Left renal pelvis (tissue), 4 donors: ENCODE measurements at places on chromosomes 6 and 20.

DNA sequence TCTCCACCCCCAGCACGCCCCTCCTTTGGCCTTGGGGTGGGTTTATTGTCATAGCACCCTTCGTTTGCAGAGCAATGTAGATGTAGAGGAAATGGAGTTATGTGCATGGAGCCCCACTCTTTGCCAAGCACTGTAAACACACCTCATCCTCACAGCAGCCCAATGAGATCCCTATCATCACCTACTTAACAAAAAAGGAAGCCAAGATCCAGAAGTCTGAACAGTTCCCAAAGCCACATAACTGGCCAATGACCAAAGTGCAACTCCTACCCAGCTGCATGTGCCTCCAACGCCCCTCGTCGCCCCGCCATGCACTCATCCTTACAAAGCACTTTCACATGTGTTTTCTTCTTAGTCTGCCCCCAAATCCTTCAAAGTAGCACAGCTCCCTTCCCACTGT is 21.8 kb upstream of the FOXQ1 start:
- no peak for DNase-seq

DNA sequence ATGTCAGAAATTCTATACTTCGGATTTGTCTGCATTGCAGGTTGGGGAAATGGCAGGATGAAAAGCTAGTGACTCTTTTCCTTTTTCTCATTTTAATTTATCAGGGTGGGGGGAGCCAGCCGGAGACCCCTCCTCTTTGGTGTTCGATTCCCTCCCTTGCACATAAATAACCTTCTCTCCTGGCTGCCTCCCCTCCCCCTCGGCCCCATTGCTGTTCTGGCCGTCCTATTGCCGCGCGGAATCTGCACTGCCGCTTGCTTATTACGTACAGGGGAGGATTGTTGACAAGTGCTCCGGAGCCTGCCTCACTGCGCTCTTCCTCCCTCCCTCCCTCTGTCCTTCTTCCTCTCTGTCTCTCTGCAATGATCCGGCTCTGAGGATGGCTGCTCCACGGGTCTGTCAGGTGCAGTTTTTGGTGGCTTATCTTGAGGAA is 154.7 kb downstream of the JARID2 start:
- peak; percentile 59 for DNase-seq

GRCh38 chr20:25072226-25072811 is 9.6 kb downstream of the VSX1 start:
- DNase-seq = no peak

DNA sequence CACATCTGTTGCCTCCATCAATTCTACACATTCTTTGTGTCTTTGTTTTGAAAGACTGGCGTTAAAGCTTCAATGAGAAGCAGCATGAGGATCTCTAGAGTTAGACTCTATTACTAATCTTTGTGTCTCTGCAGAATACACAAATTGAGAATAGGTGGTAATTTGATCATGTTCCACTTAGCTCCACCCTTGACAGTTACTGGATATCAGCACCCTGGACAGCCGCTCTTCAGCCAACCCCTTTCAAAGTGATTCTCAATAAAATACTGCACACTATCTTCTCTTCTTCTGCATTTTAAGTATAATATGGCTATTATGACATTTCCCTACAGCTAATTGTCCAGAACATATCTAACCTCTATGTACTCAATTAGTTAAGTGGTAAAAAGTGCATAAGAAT is 54.3 kb upstream of the CNR1 start:
- DNase-seq = peak; percentile 1

DNA sequence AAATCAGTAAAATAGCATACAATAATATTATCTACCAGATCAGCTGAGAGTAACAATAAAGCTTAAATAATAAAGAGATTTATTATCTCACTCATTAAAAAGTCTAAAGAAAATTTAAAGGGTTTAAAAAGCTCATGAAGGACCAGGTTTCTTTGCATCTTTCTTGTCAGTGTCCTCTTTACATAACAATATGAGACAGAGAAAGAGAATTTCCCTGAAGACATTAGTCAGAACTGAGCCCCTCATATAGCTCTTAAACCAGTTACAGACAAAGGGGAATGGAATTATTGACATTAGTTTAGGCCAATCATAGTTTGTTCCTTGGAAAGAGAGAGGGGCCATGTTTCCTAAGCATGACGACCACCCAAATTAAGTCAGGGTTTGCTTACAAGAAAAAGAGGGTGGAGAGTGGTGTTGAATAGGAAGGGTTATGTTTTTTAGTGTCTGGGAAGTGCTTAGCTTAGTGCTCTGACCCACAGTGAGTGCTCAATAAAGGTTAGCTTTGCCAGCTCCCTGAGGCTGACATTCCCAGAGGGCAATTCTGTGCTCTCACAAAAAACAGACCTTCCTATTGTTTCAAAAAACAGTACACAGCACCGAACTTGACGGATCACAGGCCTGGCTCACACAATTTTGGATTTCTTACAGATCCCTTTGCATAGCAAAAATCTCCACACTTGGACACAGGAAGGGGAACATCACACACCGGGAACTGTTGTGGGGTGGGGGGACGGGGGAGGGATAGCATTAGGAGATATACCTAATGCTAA is 3.6 kb upstream of the PLCB1 start:
- DNase-seq = no peak

GRCh38 chr20:20979934-20980333 is 126.2 kb downstream of the LINC00237 start:
- DNase-seq = no peak

GRCh38 chr20:4509825-4510522 is 211.7 kb upstream of the PRND start:
- no peak for DNase-seq

GRCh38 chr20:53899351-53900167 is 170.8 kb downstream of the BCAS1 start:
- no peak for DNase-seq

- no peak for DNase-seq
Measured at GRCh38 chr20:38126146-38126921, 38.7 kb downstream of the TGM2 start.

GRCh38 chr6:170314983-170315382 is 8.4 kb downstream of the FAM120B start:
- DNase-seq = no peak

DNA sequence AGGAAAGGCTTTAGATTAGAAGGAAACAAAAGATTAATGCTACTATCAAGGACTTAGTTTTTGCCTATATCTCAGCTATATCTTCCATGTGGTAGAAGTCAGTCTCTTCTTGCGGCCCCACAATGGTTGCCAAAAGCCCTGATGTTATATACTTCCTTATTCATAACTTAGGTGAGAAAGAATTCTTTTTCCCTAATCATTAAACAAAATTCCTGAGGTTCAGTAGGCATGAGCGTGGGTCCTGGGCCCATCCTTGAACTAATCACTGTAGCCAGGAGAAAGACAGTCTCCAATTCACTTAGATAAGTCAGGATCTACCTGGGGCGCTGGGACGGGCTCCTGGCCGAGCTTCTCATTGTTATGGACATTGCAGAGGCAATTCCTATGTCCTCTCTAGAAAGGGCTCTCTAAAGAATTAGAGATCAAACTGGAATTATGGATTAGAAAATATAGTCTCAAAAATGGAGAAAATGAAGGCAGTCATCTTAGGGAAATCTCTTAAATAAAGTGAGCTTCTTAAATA is 134.3 kb downstream of the KIF6 start:
- DNase-seq = no peak

- no peak for DNase-seq
Measured at GRCh38 chr20:54598352-54598751, 123.0 kb downstream of the DOK5 start.

DNA sequence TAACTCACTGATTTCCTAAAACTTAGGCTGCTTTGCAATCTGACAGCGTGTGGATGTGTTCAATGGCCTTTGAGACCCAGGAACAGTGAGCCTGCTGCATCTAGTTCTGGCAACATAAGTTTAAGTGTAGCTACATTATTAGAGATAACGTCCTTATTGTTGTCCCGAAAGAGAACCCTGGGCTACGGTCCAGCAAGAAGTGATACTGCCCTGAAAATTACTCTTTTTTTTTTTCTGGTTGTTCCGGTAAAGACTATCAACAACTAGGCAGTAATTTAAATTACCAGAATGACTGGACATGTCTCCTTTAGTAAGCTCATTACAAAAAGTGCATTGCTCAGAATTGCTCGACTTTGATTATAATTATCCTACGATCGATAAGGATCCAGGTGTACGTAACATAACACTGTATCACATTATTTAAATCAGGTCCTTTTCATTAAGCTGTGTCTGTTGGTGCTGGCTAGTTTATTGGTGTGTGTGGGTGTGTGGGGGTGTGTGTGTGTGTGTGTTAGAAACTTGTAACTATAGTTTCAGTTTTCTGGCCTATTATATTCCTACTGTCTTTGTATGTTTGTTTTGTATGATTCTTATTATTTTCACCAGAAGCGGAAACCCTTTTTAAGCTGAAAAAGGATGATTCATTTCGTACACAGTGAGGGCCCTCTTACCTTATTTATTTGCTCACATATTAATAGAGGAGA is 3.0 kb downstream of the TSHZ2 start:
- no peak for DNase-seq

DNA sequence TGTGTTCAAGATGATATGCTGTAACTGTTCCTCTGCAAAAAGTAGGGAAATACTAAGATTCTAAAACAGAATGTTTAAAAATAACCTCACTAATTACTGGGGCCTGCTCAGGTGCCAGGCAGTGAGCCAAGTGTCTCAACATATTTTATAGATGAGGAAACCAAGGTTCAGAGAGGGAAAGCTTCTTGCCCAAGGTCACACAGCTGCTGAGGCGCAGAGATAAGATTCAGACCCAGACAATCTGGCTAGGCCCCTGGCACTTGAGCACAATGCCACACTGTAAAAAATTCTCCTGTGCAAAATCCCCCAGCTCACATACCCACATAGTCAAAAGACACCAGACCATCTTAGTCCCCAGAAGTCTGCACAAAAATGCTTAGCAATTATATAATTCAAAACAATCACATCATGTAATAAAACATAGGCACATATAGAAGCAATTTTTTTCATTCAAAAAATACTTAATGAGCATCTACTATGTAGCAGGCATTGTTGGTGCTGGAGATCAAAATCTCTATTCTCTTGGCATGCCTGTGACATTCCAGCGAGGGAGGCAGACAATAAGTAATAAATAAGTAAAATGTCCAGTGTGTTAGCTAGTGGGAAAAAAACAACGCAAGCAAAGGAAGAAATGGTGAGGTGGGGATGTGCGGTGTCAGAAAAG is 10.3 kb downstream of the PREX1 start:
- DNase-seq = no peak

GRCh38 chr6:104954190-104954797 is 2.6 kb upstream of the LIN28B start:
- DNase-seq = no peak

GRCh38 chr20:51609251-51609650 is 66.7 kb upstream of the NFATC2 start:
- DNase-seq = no peak

DNA sequence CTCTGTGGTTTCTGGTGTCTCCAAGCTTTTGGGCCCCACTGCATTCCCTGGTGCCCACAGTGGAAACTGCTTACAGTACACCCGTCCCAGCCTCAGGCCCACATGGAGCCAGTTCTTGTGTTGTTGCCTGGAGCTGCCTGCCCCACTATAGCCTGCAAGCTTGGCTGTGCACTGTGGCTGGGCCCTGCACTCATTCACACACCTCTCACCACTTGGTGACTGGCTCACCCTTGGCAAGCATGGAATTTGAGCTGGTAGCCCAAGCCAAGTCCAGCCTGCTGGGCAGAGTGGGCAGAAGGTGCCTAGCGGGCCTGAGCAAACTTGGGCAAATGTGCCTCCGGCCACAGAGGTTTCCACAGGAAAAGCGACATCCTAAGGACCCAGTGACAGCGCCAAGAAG is 472.3 kb downstream of the MMUT start:
- no peak for DNase-seq

DNA sequence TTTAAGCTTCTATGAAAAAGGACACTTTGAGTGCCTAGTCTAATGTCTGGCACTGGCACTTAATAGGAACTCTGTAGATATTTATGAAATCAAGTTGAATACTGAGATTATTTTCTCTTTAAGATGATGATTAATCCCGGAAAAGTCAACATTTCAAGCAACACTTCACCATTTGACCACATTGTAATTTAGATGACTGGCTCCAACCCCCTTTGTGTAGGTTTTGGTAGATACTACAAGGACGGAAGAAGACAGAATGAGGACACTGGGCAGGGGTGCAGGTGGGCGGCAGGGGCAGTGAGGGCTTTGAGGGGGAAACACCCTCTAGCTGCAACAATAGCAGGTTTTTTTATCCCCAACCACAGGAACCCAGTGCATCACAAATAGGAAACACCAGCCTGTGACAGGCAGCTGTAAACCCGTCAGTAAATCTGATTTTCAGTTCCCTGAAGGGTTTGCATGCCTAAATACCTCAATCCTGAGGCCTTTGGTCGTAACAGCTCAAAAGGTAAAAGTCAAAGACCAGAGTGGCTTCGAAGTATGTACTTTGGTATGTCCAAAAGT is 4.6 kb downstream of the DTNBP1 start:
- DNase-seq = no peak

DNA sequence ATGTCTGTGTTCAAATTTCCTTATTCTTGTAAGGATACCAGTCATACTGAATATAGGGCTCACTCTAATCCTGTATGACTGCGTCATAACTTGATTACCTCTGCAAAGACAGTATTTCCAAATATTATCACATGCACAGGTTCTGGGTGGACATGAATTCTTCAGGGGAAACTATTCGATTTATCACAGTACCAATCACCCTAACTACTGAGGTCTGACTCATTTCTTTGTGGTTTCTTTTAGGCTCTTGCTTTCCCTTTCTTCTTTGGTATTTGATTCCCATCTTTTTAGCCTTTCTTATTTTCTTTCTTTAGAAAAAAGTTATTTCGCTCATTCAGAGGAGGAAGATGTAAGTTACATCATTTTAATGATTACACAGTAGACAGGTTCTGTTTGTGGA is 40.3 kb upstream of the TBX18 start:
- no peak for DNase-seq

DNA sequence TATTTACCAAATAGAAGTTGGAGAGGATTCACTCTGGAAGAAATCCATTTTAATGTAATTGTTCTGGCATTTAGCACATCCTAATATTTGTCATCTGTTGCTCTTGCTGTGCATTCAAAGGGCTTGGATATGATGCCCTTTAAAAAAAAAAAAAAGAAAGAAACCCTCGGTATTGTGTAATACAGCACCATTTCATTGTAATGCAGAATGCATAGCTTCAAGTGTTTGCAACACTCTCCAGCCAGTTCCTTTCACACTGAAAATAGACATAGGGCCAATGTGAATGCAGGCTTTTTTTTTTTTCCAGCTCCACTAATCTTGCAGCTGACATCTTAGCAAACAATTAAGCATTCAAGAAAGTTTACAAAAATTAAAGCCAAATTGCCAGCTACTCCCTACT is 197.4 kb upstream of the POU3F2 start:
- DNase-seq = no peak

- no peak for DNase-seq
Measured at GRCh38 chr6:134266776-134267175, 51.1 kb downstream of the SGK1 start.

DNA sequence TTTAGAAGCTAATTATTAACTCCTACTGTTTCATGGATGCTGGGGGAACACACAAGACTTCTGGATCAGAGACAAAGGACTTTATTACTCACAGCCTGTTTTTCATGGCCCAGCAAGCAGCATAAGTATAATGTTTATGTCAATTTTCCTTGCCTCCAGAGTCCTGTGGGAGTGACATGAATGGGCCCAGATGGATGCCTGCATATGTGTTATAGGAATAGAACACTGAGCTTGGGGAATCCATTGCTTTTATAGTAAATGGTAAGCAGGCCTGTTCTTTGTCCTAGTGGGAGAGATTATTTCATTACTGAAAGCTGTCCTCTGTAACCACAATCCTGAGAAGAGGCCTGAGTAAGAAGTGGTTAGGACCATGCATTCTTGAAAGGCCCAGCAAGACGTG is 25.6 kb downstream of the BLTP3A start:
- no peak for DNase-seq
